ENCODE measurements at places on chromosomes 11 and 22.

- DNase-seq, result no peak
These were observed 3.2 kb downstream of the TBC1D10C start for GRCh38 chr11:67406969-67407687.

DNA sequence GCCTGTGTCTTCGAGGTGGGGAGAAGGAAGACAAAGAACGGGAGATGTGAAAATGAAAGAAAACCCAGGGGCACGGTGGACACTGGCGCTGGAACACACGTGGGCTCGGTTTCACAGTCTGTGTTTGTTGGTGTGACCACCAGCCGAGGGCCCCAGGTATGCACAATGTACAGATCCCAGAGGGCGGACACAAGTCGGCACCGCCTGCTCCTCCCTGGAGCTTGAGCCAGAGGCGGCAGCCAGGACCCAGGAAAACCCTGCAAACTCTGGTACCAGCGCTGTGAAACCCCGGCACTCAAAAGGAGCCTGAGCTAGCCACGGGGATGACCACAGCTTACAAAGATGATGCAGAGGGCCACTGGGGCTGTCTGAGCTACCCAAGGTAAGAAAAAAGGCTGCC, 105.0 kb downstream of the SHANK2 start:
- no peak for DNase-seq

- no peak for DNase-seq
These were observed 151.1 kb downstream of the METTL15 start for GRCh38 chr11:28259177-28259843.

- DNase-seq, result no peak
These were observed 13.0 kb upstream of the CDC42EP2 start for GRCh38 chr11:65301491-65302329.

- DNase-seq, result no peak
These were observed 482.8 kb downstream of the SOX6 start for GRCh38 chr11:15873501-15873900.

GRCh38 chr22:38066381-38067027, 9.3 kb downstream of the PICK1 start:
- no peak for DNase-seq

DNA sequence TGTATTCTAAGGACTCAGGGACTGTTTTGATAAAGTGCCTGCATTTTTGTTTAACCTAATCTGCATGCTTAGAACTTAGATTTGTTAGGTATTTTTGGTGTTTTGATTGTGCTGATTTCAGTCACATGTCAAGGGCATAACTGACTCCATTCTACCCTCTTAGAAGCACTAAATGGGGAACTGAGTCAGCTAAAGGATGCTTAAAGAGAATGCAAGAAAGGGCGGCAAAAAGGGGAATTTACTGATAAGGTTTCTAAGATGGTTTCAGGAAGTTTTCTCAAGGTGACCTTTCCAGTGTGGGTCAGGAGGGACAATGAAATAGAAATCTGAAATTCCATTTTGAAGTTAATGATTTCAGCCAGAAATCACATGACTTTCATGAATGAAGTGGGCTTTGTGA, 43.0 kb downstream of the MMP20 start:
- no peak for DNase-seq

GRCh38 chr22:48494256-48494967, 1333.3 kb downstream of the BRD1 start:
- no peak for DNase-seq

- peak; percentile 16 for DNase-seq
These were observed 7.3 kb downstream of the PARVB start for GRCh38 chr22:44031158-44031952.

GRCh38 chr11:102819491-102819890, 21.5 kb upstream of the MMP1 start:
- DNase-seq, result no peak

DNA sequence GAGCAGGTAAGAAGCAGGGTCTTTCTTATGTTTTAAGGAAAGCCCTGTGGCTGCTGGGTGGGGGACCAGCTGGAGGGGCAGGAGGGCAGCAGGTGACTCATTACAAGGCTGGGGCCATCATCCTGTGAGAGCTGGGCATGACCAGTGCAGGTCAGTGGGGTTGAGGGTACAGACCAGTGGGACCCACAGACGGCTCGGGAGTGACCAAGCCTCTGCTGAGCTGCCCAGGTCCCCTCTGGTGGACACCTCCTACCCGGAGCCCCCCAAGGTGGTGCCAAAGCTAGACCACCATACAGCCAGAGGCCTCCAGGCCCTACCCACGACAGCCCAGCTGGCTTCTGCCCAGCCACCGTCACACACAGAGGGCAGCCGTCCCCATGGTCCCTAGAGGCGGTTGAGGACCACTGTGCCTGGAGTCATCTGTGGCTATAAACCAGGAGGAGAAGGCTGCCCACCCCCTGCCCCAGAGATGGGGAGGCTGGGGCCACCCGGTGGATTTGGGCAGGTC, 670 bp downstream of the MYEOV start:
- no peak for DNase-seq

DNA sequence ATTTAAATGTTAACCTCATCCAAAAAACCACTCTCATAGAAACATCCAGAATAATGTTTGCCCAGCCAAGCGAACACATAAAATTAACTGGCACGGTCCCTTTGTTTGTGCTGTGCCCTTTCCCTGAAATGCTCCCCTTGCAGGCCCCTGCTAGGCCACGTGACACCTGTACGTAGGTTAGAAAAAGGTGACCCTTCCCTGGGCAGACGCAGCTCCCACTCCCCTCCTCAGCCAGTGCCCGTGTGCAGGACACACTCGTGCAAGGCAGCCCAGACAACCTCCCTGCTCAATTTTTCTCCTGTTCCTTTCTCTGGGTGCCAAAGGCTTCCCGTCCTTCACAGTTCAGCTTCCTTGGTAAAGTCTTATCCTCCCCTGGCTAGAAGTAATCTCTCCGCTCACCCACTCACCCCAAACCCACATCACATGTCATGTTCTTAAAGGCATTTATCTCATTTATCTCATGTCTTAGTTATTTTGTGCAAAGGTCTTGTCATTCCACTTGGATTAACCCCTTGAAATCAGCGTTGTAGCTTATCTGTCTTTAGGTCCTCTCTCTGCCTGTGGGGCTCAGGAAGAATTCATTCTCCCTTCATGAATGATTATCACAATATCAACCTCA, 20.7 kb downstream of the FAM83F start:
- no peak for DNase-seq

GRCh38 chr11:16815047-16815767, 76.8 kb downstream of the C11orf58 start:
- no peak for DNase-seq

DNA sequence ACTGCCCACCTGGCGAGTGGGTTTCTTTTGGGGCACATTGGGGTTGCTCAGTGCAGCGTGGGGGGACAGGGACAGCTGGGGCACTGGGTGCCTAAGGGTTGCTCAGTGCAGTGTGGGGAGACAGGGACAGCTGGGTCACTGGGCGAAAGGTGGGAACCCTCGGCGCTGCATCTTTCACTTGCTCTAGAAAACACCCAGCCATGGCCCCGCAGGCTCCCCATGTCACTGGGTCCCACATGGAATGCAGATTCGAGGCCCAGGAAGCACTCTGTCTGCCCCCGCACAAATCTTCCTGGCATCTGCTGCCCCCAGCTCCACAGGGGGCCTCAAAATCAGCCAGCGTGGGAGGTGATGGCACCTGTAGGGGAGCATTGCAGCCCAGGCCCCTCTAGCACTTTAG, 229.3 kb downstream of the BRD1 start:
- no peak for DNase-seq

GRCh38 chr22:30866811-30867271, 101.7 kb downstream of the MORC2 start:
- DNase-seq, result no peak

- DNase-seq, result no peak
These were observed 4.2 kb downstream of the ZP1 start for GRCh38 chr11:60871378-60872061.

- DNase-seq, result no peak
These were observed 93.8 kb upstream of the ARHGAP42 start for GRCh38 chr11:100593291-100593690.

DNA sequence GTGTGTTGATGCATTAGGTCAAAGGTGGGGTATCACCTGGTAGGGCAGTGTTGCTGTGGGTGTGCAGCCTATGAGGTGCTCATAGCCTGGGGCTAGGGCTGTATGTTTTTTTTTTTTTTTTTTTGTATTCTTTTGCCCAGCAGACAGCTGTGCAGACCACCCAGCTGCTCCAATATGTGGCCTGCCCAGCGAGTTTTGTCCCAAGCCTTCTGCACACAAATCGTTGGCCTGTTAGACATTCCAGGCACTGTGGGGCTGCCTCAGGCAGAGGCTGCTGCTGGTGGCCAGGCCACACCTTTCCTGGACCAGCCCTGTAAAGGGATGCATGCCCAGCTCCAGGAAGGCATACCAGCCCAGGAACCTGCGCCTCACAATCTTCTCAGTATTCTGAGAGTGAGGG, 348.5 kb downstream of the JRKL start:
- DNase-seq, result no peak

DNA sequence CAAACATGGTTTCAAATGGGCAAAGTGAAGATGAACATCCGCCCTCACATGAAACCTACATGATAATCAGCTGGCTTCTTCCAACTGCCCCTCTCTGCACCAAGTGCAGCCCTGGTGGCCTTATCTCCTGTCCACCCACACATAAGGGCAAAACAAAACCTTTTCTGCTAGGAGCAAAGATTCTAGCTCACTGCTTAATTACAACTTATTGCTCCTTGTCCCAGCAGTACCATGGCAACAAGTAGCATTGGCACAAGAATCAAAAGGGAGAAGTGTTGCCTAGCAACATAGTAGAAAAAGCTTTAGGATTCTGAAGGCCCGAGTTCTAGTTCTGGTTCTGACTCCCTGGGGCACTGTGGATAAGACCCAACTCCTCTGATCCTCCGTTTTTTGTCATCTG, 68.7 kb upstream of the BMAL1 start:
- no peak for DNase-seq

DNA sequence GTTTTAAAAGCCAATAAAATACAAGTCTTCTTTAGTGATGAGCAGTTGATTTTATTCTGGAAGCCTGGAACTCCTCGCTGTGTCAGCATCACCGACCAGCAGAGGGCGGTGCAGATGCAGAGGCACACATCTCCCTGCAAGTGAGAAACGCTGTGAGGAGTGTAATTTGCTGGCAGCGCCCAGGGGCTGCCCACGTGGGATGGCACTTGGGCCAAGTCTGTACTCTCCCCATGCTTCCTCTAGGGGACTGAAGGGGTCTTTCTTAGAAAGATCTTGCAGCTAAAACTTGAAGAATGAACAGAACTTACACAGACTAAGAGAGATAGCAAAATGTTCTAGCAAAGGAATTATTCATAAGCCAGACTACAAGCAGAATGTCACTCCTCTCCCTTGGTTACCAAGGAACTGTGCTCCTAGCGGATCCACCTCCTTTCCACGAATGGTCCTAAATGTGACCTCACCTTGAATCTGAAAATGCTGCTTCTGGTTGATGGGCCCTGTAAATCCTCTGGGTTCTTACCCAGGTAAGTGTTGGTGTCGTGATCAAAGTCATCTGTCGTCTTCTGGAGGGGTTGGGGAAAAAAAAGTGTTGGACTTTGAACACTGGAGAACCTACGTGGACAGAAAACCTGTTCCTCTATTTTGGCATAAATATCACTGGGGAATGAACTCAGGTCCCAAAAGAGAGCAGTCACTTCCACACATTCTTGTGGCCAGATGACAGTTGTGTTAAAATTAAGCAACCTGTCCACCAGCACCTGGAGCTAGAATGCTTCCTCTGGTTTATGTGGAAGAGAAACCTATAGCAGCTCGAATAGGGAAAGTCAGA, 31.8 kb downstream of the CNTF start:
- DNase-seq, result peak; percentile 56

DNA sequence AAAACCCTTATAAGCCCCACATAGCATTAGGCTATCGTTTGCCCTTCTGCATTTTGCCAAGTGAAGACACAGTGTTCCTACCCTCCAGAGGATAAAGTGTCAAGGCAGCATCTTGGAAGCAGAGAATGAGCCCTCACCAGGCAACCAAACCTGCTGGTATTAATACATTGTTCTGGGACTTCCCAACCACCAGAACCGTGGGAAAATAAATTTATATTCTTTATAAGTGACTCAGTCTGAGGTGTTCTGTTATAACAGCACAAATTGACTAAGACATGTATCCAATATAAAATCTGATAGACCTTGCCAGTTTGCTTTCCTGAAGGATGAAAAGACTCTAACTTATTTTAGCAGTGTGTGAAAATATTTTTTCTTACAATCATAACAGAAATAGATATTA, 792.5 kb upstream of the LRRC4C start:
- DNase-seq, result no peak
